ENCODE measurements at places on chromosomes 6 and 20.

- no peak for DNase-seq
These were observed 12.5 kb downstream of the CASP8AP2 start for GRCh38 chr6:89842228-89842627.

- DNase-seq = no peak
These were observed 312.8 kb upstream of the PTCHD4 start for GRCh38 chr6:48423640-48424365.

DNA sequence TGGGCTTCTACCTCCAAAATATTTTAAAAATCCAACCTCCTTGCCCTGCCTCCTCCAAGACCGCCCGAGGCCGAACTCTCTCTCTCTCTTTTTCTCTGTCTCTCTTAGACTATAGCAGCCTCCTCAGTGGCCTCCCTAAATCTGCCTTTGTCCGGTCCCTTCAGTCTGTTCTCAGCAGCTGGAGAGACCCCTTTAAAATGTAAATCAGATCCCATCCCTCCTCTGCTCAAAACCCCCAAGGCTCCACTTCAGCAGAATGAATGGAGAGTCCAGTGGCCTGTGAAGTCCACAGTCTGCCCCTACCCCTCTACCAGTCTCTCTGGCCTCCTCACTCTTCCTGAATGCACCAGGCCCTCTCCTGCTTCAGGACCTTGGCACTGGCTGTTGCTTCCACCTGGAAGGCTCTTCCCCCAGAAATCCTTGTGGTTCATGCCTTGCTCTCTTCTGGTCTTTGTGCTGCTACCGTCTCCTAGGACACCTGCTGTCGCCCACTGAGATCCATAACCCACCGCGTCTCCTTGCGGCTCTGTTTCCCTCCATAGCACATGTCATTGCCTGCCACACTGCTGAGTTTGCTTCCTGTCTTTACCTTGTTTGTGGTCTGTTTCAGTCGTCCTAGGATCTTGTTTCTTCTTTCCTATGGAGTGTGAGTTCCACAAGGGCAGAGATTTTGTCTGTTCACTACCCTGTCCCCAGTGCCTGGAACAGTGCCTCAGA, 6.0 kb downstream of the MLN start:
- DNase-seq = no peak

DNA sequence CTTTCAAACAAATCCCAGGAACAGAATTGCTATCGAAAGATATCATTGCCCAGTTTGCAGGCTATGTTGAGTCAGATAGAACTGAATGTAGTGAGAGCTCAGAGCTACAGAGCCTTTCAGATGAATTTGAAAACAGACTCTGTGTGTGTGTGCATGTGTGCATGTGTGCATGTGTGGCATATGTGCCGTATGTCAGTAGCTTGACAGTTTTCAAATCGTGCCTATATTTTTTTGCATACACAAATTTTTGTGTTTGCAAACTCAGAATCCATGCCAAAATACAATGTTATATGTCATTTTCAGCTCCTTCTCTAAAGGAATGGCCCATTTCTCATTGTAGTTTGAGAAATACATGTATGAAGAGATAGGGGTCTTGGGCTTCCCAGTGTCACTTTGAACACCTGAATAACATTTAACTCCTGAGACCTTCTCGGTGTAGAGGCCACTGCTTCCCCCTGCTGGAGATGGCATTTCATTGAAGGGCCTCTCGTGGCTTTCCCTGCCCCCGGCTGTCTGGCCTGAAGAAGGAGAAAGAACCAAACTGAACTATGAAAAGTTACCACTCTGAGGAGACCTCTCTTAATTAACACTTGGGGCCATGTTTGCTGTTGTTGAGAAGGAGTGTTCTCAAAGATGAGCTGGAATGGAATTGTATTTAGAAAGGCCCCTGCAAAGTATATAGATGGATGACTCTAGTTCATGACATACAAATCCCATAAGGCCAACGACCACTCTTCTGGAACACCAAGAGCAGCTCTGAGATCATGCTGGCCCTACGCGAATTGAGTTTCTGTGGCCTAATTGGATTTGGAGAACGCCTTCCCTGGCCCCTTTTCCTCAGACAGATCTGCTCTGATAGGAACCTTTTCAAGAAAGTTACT, 58.7 kb downstream of the VAPB start:
- DNase-seq = peak; percentile 29

DNA sequence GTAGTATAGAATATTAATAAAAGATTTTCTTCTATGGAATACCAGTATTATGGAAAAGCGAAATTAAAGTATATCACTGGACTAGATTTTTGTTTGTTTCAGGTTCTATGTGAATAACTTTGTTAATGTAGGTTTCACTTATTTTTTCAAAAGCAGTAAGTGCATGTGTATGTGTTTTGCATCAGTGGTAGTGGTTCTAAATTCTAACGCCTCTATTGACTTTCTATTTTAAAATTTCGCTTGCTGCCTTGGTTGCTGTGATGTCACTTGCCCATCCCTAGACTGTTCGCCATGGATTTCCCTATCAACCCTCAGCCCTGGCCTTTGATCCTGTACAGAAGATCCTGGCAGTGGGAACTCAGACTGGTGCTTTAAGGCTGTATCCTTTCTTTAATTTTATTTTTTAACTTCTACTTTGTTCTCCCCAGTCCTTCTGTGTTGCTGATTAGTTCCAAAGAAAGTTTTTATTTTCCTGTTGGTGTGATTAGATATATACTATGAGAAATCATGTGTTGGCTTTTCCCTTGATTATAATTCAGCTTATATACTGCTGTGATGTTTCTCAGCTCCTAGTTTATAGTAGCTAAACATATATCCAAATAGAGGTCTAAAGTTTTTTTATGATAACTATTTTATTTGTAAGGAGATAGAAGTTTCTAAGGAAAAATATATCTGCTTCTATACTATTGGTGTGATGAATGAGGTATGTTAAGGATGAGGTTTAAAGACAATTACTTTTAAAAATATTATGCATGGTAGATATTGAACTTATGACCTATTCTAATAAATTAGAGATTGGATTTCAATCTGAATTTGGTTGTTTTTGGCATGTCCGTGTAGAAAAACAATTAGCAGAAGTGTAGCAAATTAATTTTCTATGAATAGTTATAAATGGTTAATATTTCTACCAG, 1.7 kb downstream of the STXBP5 start:
- DNase-seq = peak; percentile 65

- DNase-seq = no peak
These were observed 10.0 kb upstream of the BLOC1S5 start for GRCh38 chr6:8074213-8074612.

DNA sequence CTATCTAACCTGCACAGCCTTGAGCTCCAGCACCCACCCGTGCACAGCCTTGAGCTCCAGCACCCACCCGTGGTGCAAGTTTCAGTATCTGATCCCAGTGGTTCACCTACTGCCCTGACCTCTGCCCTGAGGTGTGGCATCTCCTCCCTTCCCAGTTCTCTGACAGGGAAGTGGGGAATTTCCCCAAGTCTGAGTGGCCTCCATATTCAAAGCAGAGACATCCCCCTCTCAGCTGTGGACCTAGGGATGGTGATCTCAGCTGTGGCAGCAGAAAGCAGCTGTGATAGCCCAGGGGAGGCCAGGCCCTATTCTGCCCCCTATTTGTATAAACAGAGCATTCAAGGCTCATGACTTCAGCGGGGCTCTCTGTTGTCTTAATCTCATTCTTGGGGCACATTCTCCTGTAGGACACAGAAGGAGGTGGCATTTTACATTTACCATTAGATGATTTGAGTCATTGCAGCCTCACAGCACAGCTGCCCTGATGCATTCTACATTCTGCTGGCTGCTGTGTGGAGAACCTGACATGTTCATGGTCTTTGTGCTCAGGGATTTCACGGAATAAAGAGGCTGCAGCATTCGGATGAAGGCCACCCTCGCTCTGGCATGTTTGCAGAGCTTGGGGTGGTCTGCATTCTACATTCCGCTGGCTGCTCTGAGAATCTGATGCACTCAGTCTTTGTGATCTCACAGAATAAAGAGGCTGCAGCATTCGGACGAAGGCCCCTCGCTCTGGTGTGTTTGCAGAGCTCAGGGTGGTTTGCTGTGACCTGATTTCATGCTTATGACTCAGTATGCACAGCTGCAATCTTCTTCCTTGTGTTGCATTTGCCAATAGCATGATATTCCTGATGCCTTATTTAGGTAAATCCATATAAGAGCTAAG, 16.9 kb downstream of the GPR31 start:
- no peak for DNase-seq

GRCh38 chr20:46333161-46333991, 25.1 kb upstream of the CDH22 start:
- DNase-seq = no peak

- DNase-seq = no peak
These were observed 15.5 kb upstream of the PRDM1 start for GRCh38 chr6:106070636-106071035.
